Renal cortex interstitium (tissue), 15 donors: ENCODE measurements at places on chromosomes 11 and 22.
A peak's percentile ranks its signal among the peaks of the same experiment; 100 is the strongest.

GRCh38 chr11:75349521-75350116, 1.8 kb downstream of the ARRB1 start:
- DNase-seq: no peak

GRCh38 chr22:48955351-48956311, 872.0 kb downstream of the BRD1 start:
- no peak for DNase-seq

DNA sequence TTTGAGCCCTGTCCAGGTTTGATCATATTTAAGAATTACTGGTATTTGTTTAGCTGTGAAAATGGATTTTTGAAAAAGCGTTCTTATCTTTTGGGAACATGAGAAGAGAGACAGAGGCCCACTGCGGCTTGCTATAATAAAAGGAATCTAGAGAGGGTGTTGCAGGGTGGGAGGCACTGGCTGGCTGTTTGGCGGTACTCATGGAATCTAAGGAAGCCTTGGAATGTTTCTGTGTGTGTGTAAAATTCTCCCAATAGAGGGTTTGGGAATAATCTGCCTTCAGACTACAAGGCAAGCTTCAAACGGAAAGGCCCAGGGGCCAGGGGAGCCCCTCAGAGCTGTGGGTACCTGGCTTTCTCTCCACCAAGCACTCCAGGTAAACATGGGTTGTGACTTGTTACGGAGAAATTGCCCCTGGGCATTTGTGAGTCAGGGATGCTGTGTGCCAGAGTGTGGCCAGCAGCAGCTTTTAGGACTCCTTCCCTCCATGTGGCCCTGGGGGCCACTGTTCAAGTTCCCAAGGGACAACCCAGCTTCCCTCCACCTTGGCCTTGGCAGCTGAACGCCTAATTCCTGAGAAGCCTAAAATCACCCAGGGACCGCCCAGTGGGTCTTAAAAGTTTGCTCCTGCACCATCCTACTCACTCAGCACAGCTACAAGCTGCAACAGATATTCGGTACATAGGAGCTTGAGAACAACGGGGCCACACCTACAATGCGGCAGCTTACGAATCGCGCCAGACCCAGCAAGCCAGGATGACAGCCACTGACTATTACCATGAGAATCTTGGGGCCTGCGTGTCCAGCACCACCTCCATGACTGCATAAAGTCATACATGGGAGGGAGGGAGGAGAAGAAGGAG, 14.1 kb upstream of the SYT8 start:
- DNase-seq: no peak

GRCh38 chr11:2426826-2427521, 17.3 kb downstream of the TRPM5 start:
- DNase-seq: no peak

DNA sequence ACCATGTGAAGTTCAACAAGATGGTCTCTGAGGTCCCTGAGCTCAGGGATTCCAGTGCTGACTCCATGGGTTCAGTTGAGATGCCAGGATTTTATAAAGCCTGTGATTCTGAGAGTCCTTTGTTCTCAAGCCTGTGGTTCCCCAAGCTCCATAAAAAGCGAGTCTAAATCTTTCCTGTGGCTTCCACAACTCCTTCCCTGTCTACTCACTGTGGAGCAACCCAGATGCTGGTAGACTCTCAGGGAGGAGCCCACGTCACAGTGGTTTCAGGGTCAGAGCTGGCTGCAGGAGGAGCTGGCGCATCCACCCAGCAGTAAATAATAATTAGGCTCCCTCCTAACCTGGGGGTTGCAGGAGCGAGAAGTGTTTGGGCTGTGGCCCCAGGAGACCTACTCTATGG, 2.0 kb upstream of the RELT start:
- DNase-seq: no peak

- no peak for DNase-seq
Observed at GRCh38 chr11:47366020-47366490, 12.3 kb downstream of the SPI1 start.

GRCh38 chr11:132626446-132626845, 905.9 kb downstream of the OPCML start:
- DNase-seq: no peak

DNA sequence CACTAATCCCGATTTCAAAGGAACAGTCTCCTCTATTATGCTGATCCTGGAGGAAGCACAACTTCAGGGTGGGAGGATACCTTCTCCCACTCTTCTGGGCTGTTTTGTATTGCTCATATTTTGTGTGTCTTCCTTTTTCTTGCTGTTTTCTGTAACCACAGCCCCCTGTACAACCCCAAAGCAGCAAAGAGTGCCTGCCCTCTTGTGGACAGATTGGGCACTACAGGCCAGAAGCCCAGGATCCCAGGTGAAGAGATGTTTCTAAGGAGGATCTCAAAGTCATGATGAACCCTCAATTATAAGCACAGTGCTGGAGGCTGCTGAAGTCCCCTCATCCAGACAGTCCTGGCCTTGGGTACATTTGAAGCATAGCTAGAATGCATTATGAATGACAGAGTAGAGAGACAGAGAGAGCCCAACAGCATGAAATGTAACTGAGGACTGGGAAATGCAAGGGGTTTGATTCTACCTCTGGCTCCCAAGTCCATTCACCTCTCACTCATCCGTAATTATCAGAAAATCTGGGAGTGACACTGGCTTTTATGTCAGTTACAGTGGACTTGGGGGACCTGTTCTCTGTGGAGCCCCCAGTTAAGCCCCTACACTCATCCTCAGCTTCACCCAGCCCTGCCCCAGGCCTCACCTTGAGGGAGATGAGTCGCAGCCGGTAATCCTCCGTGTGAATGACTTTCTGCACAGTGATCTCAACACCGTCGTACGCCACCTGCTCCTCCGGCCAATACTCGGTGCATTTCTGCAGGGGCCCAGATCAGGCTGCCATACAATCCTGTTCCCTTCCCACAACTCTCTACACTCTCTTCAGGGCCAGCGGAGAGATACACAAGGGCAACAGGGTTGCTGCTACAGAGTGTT, 6.2 kb upstream of the IGSF22 start:
- DNase-seq: peak; percentile 48

- DNase-seq: no peak
Observed at GRCh38 chr11:62959422-62959980, 25.3 kb downstream of the SLC22A6 start.

DNA sequence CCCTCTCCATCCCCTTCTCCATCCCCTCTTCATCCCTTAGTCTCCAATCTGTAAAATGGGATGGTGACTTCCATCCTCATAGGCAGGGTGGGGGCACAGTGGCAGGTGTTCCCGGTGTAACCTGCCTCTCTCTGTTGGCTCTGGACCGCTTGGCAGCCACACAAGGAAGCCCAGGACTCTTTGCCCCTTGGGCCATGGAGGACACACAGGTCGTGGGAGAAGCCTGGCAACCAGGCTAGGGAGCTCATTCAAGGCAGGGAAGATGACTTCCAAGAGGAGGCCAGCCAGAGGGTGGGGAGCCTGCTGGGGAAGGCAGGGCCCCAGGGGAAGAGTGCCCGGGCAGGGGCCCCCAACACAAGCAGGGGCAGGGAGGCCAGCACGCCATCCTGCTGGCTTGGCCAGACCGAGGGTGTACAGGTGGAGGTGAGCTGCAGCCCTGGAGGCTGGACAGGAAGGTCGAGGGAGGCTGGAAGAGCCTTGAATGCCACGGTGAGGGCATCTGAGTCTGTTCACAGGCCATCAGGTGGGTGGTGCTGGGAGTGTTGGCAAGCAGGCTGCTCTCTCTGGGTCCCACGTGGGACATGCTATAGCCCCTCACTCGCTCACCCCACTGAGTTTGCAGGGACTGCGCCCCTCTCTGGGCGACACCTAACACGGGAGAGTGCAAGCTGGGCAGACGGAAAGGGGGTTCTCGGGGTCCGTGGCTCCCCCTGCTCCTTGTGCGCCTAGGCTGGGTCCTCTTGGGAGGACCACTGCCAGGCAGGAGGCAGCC, 15.5 kb upstream of the CTSD start:
- DNase-seq: no peak

DNA sequence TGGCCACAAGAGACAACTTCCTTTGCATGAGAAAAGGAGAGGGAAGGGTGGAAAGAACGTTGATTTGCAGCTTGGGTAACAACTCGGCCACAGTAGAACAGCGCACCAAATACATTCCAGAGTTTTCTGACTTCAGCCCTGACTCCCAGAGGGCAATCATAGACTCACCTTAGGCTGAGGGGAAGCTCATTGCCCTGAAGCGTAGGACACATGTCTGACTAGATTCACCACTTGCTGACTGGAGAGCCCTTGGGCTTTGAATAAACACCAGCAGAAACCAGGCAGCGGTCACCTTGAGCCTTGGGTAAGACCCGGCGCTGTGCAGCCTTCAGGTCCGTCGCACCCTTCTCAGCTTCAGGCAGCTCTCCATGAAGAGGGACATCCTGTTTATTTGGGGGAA, 151.8 kb upstream of the GRIA4 start:
- DNase-seq: no peak

DNA sequence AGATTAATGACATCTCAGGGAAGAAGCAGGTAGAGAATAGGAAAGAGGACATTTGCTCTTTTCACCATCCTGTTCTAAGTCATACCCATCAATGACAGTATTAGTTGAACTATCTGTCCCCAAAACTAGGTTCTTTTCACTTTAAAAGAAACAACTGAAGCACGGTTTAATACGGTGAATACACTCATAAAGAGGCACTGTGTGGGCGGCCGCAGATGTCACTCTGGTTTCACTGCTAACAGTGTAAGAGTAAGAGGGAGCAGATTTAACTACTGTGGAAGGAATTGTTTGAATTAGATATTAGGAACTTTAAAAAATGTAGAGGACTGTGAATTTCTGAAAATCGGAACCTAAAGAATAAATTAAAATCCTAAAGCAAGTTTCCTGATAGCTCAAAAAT, 49.5 kb downstream of the VSIG10L2 start:
- DNase-seq: no peak

DNA sequence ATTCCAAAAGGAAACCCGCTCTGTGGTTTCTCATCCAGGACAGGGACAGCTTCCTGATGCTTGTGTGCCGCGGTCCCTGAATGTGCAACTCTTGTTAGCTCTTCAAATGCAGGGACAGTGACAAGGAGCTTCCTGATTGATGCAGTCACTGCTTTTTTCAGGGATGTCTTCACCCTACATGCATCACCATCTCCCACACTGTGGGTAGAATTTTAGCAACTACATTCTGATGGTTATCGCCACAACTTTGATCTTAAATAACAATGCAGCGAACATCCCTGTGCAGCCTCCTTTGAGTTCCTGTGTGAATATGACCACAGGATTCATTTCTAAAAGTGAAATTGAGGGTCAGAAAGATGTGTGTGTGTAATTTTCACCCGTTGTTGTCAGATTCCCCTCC, 115.0 kb downstream of the GGTLC2 start:
- no peak for DNase-seq

- no peak for DNase-seq
Observed at GRCh38 chr11:97908354-97908753, 1112.4 kb upstream of the CNTN5 start.

DNA sequence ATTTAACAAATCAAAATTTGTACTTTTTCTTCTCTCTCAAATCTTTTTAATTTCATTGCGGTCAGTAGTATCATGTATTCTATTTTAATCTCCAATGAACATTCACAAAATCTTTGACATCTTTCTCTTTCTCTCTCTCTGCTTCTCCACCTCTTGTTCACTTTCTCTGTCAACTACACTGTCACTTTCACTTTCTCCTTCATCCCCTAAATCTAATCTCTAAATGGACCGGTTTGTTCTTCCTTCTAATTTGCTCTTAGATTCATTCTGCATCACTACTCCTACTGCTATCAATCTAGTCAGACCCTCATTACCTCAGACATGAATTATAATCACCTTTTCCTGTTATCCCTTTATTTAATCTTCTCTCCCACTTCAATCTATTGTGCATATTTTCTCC, 18.6 kb downstream of the CCDC73 start:
- DNase-seq: no peak

DNA sequence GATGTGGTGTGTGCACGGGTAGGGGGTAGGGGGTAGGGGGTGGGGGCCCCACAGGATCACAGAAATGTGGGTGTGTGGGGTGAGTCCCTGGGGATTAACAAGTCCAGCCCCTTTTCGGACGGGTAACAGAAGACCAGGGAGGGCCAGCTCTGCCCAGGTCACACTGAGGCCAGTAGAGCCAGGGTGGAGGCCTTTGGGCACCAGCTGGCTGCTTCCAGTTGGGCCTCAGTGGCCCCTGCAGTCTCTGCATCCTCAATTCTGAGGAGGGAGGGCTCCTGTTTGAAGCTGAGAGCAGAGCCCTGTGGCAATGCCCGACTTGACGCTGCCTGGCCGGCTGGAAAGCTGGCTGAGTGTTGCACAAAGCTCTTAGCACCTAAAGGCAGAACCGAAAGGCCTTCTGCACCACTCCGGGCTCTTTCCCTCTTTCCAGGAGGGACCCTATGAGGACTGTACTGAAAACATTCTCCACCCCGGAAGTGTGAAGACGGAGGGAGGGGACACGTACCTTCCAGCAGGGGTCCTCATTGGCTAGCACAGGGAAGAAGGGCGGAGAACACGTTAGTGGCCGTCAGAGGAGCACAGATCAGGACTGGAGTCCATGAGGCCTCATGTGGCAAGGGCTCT, 120.4 kb downstream of the PHF21B start:
- no peak for DNase-seq

DNA sequence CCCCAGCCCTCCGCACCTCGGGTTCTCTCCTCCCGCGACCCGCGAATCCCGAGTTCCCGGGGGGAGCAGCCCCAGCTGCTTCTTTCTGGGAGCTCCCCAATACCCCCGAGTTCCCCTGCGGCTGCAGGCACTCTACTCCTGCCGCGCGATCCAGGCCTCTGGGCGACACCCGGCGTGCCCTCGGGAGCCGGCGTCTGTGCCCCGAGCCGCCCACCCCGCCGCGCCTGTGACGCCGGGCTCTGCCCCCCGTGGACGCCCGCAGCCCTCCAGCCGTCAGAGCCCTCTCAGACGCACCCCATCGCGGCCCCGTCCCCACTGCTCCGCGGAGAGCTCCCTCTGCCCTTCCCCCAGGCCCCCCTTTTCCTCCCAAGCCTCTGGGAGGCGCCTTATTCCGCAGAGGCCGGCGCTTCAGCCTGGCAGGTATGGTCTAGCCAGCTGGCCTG, 422 bp downstream of the GLB1L2 start:
- no peak for DNase-seq

- no peak for DNase-seq
Observed at GRCh38 chr11:116615211-116615865, 157.4 kb downstream of the BUD13 start.

GRCh38 chr22:18071968-18072310, 5.9 kb upstream of the PEX26 start:
- no peak for DNase-seq
